ENCODE measurements at places on chromosomes 11 and 22.

- peak; percentile 33 for DNase-seq
Observed at GRCh38 chr11:8168485-8169257, at the start of gene RIC3. TSS of gene RIC3 (minus strand) at chr11:8169025. CDS start at chr11:8168989, 36 bp downstream.

DNA sequence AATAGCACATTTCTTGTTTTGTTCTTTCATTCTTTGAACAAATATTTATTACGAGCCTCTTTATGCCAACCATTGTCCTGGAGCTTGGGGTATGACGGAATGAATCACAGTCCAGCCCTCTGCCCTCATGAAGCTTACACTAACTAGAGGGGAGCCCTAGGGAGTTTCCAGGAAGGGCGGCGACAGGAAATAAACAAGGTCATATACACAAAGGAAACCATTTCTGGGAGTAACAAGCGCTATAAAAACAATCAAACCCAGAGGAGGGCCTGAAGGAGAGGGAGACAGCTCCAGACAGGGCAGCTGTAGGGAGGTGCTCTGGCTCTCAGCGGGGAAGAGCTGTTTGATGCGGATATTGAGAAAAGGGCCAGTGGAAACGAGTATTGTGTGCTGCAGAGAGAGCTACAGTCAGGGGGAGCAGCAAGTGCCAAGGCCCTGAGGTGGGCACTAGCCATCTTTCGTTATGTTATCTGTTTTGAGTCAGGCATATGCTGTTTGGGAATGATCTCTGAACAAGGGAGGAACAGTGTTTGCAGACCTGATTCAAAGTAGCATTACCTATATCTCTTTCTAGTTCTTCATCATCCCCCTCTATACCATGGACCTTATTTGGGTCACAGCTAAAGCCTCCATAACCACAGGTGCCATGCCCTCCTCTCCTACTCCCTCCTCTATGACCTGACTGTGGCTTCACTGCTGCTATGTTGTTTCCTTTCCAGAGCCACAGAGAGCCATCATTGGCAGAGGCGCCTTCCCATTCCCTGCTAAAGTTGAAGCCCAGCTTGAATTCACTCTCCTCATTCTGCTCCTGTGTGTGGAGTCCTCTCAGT, 15.3 kb upstream of the ZBTB16 start:
- DNase-seq = no peak

DNA sequence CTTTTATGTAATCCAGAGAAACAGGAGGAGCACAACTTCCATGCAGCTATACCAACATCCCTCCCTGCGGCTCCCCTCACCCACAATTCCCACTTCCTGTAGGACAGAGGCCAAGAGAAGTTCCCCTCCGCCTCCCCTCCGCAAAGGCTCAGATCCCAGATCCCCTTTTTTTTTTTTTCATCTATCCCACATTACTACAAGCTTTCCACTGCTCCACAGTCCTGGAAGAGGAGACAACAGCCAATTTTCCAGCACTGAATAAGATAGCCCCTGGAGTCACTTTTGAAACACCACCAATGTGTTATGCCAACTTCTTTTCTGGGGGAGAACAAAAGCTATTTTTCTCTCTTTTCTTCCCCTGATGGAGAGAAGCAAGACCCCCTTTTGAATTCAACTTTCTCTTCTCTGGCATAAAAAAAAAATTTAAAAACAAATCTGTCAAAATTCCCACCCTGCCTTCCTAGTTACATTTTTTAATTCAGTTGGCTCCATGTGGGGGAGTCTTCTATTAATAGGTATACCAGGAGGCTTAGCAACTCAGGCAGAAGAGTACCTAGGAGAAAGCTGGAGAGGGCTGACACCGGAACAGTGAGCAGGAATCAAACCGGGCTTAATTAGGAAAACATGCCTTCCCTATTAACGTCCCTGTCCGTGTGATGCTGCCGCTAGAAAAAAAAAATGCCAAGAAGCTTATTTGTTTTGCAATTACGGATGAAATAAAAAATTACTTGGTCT, 543.4 kb downstream of the BUD13 start:
- no peak for DNase-seq

- no peak for DNase-seq
Observed at GRCh38 chr22:27610863-27611786, 190.4 kb downstream of the MN1 start.

- no peak for DNase-seq
Observed at GRCh38 chr11:128894286-128894681, 3.1 kb downstream of the KCNJ5 start.

DNA sequence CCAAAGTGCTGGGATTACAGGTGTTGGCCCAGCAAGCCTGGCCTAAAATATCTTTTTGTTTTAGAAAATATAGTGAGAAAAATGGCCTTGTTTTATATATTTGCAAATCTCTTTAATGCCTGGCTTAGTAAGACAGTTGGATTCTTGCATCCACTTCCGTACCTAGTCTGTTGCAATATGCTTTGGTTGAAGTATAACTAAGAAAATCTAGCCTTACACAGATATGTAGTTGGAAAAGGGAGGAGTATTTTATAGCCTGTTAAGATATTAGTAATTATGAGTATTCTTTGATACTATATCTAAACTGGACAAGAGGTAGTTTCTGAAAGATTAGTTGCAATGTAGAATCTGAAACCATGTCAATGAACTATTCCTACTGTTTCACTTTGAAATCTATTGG, 65.1 kb downstream of the ZNRF3 start:
- no peak for DNase-seq

- no peak for DNase-seq
Observed at GRCh38 chr11:12841946-12842630, 167.0 kb upstream of the RASSF10 start.

DNA sequence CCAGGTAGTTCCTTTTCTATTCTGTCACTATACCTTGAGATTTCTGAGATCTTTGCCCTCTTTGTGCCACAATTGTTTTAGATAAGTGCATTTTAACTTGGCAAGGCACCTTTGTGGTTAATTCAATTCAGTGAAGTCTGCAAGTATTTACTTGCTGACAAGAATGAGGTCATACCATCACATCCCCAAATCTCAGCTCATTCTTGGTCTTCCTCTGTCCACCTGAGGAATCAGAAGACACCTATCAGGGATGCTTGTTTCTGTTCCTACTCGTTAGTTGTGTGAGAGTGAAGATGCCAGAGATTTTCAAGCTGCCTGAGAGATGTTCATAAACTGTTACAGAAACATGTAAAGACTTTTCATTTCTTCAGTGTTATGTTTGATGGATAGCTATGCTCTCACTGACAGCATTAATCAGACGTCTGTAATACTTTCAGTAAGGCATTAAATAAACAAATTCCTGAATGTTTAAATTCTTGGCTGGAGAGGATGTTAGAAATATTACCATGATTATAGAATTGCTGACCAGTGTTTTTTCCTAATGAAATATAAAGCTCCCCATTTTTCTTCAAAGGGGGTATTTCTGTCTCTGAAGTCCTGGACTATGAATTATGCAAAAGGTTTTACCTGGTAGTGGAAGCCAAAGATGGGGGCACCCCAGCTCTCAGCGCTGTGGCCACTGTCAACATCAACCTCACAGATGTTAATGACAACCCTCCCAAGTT, 135.0 kb upstream of the MTNR1B start:
- no peak for DNase-seq

GRCh38 chr22:37053310-37054055, 1.9 kb downstream of the KCTD17 start:
- no peak for DNase-seq

DNA sequence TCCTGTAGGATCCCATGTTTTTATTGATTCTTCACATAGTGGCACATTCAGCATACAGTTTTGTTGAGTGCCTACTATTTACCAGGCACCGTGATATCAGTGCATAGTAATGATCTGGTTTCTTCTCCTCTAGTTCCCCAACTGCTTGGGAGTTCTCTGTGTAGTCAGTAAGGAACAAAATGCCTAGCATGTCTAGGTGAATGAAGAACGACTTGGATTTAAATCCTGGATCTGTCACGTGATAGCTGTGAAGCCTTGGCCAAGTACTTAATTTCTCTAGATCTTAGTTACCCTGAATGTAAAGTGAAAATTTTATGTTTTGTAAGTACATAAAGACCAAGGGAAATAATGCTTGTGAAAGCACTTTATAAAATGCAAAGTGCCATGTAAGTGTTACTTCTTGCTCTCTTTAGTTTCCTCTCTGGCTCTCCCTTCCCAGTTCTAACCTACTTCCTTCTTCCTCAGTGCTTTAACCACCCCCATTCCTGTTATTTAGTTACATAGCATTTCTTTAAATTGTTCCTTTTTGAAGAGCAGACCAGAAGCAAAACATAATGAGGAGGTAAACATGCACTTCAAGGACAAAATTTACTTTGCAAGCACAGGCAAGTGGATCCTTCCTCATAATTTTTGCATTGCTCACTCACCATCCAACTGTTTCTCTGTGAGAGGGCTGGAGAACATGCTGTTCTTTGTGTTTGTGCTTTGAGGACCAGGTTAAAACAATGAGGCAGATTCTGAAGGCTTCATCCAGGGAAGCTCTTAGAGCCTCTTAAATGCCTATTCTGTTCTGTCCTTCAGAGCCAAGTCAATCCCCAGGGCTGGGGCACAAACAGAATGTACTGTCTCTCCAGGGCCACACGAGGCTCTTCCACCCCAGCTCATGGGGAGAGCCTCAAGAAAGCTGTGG, 353.9 kb upstream of the TENM4 start:
- no peak for DNase-seq

DNA sequence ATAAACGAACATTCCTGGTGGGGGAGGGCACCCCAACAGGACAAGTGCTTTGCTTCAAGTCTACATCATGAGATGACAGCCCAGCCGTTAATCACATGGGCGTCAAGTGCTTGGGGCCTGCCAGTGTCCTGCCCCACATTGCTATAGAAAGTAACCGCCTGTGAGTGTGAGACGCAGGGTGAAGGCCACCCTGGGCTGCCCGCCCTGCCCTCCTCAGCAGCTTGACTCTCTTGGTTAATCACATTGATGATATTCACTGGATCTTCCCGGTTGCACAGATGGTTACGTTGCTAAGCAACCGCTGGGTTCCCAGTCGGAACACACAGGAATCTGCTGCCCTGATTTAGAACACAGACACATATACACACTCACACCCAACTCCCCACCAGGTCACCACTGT, 79.3 kb downstream of the CTTN start:
- no peak for DNase-seq

DNA sequence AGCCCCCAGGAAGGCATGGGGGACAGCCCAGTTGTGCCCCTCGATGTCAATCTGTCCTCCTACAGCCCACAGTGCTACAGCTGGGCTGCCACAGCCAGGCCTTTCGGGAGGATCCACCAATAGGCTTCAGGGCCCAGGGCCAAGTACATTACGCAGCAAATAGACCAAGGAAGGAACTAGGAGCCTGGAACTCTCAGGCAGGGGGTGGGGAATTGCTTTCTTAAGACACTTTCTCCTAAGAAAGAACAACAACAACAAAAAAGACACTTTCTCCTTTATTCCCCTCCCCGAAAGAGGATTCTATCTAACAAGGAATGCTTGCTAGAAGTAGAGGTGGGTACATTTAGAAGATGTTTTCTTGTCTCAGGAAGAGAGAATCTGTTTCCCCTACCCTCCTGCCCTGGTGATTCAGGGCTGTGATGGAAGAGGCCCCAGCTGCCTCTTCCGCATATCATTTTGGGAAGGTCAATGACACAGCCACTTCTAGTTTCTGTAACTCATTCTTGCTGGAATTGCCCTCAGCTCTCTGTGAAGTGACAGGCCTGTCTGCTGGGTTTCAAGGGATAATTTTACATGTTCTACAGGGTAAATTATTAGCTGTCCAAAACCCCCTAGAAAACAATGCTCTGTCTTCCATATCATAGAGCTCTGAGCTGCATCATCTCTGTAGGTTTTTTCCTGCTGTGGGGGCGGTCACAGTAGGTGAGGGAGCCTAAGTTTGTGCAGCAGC, 6.0 kb upstream of the MALAT1 start:
- DNase-seq = no peak

GRCh38 chr11:17388609-17389210, at the start of gene KCNJ11:
TSS of gene KCNJ11 (minus strand) at chr11:17388659. CDS start at chr11:17388091, 568 bp downstream.
- DNase-seq = no peak

DNA sequence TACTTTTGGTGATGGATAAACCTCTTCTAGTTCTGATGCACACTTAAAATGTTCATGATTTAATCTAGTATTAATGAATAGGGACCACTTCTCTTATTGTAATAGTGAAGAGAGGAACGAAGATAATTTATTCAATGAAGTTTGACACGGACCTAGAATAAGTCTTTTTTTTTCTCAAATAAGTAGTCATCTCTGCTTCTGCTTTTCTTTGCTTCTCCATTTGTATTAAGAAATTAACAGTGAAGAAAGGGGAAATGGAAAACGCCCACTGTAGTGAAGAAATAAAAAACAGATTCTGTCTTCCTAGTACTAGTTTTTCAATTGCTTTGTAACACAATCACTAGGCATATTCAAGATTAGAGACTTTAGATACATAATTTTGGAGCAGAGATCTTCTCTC, 73.0 kb downstream of the CD44 start:
- DNase-seq = peak; percentile 86

GRCh38 chr11:83678831-83679584, 392.8 kb upstream of the CCDC90B start:
- no peak for DNase-seq

DNA sequence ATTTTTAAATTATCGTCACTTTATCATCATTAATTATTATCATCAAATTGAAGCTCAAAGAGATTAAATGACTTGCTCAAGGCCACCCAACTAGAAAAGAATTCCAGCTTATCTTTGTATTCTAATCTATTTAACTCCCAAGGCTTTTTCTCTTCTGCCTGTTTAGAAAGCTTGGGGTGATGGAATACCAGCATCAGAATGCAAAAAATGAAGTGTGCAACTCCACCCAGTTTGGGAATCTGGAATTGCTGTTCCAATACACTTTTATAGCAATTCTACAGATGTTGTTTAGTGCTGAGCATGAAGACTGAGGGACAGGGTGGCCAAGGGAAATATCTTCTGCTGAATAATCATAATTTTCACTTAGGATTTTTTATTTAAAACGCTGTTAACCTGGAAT, 97.2 kb upstream of the FIBIN start:
- DNase-seq = no peak

GRCh38 chr11:44868021-44868420, 82.7 kb downstream of the TP53I11 start:
- DNase-seq = no peak

DNA sequence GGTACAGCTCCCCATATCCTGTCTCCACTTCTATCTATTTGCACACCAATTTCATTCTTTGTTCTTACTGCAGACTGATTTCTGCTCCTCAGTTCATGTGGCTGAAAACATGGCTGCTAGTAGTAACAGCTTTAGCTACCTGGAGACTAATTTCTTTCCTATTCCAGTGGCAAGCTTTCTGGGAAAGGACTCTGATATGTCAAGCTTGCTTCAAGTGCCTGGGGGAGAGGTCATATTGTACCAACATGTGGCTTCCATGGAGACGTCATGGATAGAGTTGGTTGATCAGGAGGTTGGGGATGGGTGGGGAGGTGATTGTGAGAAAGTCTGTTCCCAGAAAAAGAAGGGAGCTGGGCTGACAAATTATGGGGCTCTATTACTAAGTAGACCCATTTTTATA, 44.9 kb downstream of the ADM start:
- no peak for DNase-seq

- no peak for DNase-seq
Observed at GRCh38 chr22:39244496-39245129, at the start of gene PDGFB. TSS of gene PDGFB (minus strand) at chr22:39244982. CDS start at chr22:39243963, 1,019 bp downstream.

GRCh38 chr11:66495401-66495854, 15.0 kb upstream of the BBS1 start:
- no peak for DNase-seq

- DNase-seq = no peak
Observed at GRCh38 chr11:15918674-15919073, 437.7 kb downstream of the SOX6 start.
